Progenitor cell of endocrine pancreas (in vitro differentiated cells): ENCODE measurements at places on chromosomes 2 and 18. TPM values are rescaled to one million over a fixed set of nuclear protein-coding genes. Genes with fewer than 3 reads are reported as not detected.

GRCh38 chr2:30628341-30628740 is 178.9 kb downstream of the CAPN13 start:
- no peak for DNase-seq

- peak; percentile 40 for DNase-seq
Observed at GRCh38 chr2:209334188-209335017, 89.4 kb upstream of the MAP2 start.

DNA sequence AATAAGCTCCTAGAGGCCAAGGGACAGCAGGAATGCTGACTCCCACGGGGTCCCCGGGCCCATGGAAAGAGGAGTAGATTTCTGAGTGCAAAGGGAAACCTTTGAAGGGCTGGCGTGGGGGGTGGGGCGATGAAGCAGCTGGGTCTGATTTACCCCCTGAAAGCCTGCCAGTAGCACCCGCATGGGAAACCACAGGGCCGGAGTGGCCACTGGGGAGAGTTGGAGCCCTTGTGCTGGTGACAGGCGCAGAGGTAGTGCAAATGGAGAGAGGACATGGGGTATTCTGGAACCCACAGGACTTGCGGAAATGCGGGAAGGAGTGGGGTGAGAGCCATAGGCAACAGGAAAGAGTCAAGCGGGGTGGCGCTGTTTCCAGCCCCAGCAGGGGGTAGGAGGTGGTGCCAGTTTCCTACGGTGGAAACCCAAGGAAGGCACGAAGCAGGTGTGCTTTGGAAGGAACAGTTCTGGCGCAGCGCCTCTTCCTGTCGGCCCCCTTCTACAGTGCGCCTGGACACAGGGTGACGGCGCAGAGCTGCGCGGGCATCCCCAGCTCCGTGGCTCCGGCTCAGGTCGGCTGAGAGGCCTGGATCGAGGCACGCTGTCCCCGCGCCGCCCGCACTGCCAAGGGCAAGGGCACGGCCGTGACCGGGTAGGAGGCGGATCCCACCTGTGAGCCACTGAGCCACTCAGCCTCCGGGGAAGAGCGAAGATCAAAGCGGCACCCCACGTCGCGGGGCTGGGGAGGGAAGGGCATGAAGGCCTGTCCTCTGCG is 149.0 kb upstream of the GLI2 start:
- DNase-seq: no peak

- DNase-seq: no peak
Observed at GRCh38 chr2:238638100-238638981, 209.5 kb upstream of the TWIST2 start.

DNA sequence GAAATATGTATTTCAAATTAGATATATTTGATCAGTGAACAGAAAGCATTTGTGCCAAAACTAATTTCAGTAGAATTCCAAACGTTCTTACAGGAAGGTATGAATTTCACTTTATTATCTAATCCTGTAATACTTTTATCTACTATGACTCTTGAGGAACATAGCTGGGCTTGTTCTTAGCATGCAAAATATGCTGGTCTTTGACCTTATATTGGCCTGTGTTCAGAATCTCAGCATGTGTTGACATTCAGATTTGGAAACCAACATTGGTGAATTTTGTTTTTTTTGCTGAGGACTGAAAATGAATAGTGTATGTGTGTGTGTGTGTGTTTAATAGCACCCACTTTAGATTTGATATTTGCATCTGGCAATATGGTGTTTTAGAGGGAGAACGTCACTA is 112.2 kb downstream of the MEIS1 start:
- DNase-seq: no peak

The SLC8A1 gene
- 5.7 and 7.1 TPM in 2 replicates for total RNA-seq

The ZSWIM2 gene
- not detected in 2 replicates for total RNA-seq

The CD8B2 gene
- not detected in 2 replicates for total RNA-seq

The ZNF385B gene
- 4.9 and 5.5 TPM in 2 replicates for total RNA-seq

The NCK2 gene
- total RNA-seq: 92.5 TPM in 2 replicates

The CROCC2 gene
- total RNA-seq: 0.36 and 0.40 TPM in 2 replicates

The DUSP2 gene
- total RNA-seq: 0.64 and 0.93 TPM in 2 replicates

The TSPYL6 gene
- not detected in 2 replicates for total RNA-seq

The SP5 gene
- 0.60 and 1.9 TPM in 2 replicates for total RNA-seq

The MARCO gene
- total RNA-seq: not detected in 2 replicates

The RGPD3 gene
- 0.07 and 0.38 TPM in 2 replicates for total RNA-seq

The ST6GAL2 gene
- total RNA-seq: 8.0 and 8.3 TPM in 2 replicates
